ENCODE measurements at places on chromosomes 6 and 20.

DNA sequence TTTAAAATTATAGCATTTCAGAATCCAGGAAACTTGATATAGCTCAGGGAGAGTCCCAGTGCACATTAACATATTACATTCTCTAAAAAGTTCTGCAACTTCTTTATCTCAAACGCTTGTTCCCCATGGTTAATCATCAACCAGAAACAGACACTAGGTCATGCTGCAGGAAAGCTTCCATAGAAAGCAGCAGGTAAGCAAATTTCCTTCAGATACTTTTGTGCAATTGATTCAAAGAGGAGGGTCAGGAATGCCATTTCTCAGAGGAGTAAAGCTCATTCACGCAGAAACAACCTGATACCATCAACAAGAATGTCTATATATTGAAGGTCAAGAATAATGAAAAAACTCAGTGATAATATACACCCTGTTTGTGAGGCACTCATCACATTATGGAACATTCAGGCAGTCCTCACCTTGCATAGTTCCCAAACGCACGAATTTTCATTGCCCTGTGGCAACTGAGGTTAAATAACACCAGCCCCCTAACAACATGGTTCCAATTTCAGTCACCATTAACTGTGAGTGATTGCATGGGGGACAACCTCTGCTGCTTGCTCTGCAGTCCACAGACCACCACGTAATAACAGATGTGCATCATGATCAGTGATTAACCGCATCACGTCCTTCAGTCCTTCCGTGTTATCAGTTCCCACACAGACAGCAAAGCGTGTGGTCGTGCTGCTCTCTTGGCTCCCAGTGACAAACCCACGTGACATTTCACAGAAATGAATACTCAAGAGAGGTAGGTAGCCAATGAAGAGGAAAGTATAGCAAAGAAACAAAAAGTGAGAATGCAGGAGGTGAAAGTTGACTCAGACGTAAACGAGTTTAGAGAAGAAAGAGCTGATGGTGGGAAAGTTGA is 95.7 kb downstream of the LY86 start:
- peak; percentile 39 for DNase-seq

DNA sequence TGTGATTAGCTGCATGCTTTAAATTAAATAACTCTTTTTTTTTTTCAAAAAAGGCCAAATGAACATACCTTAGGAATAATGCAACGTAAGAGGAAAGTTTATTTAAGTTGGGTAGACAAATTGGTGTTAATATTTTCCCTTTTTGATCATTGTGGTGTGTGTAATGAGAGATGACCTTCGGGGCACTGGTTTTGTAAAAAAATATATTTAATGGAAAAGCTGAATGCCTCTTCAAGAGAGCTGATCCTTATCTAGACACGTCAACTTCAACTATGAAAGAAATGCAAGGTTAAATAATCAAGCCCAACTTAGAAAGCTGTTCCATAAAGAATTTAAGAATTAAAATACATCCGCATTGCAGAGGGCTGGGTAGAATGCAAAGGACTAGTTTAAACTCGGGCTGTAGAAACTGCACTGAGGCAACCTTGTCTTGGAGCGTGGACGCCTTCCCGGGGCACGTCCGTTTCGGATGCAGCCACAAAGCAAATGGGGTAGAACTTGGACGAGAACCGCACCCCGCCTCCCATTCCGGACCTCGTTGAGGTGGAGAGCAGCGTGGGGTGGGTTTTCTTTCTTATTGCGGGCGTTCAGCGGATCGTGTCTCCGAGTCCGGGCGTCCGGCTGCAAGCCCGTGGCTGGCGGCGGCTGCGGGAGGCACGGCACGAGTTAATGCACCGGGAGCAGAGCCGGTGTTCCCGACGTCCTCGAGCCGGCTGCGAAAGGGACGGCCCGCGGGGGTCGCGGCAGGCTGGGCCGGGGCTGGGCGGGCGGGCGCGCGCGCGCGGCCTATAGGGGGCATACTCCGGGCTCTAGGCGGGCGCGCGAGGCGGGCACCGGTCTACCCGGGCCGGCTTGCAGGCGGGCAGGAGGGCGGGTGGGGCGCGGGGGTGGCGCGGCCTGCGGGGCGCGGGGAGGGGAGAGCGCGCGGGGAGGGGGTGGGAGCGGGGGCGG is 1.9 kb downstream of the JARID2 start:
- DNase-seq, result peak; percentile 77

DNA sequence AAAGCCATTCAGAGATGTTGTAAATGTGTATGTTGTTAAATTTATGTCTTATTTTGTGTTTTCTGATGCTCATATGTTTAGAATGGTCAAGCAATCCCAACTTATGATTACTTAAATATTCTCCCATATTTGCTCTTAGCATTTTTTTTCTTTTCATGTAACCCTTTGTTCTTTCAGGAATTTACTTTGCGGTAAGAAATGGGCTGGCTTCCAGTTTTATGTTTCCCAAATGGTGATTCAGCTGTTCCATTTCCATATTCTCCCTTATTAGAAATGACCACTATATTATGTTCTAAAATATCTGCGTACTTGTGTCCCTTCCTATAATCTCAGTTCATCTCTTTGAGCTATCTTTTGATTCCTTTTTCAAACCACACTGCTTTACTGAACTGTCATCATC is 113.7 kb downstream of the CDH26 start:
- no peak for DNase-seq

- DNase-seq, result no peak
These were observed 42.8 kb downstream of the HEBP2 start for GRCh38 chr6:138446821-138447220.

DNA sequence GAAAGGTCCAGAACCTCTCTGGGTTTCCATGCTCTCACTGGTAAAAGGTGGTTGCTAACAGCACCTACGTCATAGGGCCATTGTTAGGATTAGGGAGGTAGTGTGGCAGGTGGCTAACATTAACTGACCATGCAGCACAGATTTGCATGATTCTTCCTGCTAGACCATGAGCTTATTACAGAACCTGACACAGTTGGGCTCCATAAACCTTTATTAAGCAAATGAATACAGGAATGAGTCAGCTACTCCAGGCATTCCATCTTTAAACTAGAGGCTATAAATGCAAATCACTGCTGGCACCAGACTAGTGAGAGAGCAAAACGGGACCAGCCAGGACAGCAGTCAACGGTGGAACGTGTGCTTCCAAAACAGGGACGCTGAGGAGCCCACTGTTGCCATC is 440.1 kb downstream of the PTPRT start:
- DNase-seq, result no peak

DNA sequence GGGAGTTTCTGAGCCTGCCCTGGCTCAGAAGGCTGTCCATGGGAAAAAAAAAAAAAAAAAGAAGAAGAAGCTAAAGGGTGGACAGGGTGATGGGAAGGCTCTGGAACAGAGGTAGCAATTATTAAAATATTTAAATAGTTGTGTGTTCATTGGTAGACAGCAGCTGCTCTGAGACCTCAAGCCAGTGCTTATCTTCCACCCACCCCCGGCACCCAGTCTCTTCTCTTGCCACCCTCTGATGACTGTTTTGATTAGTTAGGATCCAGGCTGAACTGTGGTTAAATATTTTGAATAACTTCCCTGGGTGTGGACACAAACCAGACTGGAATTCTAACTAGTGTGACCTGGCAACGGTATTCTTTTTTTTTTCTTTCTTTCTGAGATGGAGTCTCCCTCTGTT is 16.9 kb upstream of the SRSF3 start:
- DNase-seq, result no peak

DNA sequence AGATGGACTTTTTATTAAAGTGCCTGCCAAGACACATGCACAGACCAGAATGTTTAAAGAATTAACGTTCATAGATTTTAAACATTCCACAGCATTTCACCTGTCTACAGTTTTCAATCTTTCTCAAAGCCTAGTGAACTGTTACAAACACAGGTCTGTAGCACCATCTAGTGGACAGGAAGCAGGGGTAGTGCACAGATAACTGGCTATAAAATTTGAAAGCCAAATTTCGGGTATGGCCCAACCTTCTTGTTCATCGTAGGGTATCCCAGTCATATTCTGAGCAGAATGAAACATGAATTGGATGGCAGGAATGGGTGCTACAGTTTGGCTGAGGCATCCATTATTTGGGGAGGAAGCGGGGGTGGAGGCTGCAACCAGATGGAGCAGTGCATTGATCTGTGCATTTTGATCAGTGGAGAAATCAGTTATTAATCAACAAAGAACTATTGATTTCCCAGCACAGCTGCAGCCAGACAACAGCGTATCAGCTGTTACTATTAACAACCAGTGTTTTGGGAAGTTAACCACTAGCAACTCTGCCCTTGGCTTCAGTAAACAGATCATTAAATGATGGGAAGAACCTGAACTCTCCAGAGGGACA is 56.1 kb upstream of the B3GAT2 start:
- DNase-seq, result peak; percentile 64

GRCh38 chr6:157152556-157152955 is 170.8 kb downstream of the TMEM242 start:
- no peak for DNase-seq

- DNase-seq, result no peak
These were observed 81.2 kb upstream of the MAN1A1 start for GRCh38 chr6:119430805-119431204.

DNA sequence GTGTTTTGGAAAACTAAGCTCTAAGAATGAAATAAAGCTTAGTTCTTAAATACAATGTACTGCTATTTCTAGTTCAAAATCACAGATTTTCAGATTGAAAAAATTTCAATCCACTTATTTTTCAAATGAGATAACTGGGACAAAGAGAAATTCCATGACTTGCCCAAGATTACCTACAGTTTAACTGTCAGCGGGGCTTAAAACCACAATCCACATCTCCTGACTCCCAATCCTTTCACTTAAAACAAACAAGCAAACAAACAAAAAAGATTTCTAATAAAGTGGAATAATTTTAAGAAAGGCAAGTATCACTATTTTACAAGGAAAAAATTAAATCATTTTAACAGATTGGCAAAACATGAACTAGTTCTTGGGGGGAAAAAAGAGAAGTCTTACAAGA is 4.2 kb downstream of the PHIP start:
- no peak for DNase-seq

DNA sequence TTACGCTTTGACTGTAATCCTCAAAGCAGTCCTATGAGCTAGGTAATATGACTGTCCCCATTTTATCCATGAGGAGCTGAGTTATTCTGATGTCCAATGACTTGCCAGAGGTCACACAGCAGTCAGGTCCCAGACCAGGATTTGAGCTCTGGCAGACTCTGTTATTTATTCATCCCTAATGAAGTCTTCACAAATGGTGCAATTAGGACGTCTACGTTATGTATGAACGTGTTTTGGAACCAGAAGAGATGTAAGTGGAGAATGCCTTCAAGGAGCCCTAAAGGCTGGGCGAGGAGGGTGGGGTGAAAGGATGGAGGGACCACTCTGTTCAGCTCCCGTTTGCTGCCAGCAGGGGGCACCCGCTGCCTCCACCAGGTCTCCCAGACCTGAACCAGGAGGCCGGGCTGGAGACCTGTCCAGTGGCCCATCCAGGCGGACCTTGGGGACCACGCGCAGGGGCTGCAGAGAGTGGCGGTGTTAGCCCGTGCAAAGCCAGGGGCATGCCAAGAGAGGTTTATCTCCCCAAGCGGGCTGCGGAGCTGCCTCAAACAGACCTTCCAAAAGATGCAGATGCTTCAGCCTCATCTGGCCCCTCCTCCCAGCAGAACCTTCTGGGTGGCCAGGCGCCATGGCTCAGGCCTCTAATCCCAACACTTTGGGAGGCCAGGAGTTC is 15.2 kb upstream of the ZNF335 start:
- DNase-seq, result peak; percentile 82

- no peak for DNase-seq
These were observed 354.3 kb downstream of the COL12A1 start for GRCh38 chr6:74851596-74851995.

DNA sequence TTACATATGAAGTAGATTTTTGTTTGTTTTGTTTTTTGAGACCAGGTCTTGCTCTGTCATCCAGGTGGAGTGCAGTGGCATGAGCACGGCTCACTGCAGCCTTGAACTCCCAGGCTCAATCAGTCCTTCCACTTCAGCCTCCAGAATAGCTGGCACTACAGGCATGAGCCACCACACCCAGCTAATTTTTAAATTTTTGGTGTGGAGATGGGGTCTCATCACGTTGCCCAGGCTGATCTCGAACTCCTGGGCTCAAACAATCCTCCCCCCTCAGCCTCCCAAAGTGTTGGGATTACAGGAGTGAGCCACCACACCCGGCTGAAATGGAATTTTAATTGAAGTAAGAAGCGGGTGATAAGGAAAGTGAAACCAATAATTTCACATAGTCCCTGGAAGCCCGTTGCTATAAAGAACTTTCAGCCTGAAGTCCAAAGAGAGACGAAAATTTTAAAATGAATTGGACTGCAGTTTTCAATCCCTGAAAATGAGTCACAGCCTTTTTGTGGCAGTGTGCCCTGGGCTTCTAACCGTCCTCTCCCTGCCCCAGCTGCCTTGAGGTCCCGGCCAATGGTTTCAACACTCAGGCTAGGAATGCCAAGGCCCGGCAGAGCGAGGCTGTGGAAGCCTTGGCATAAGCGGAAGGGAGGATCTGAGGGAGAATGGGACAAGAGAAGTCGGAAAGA is 757 bp downstream of the RAET1E start:
- DNase-seq, result no peak

DNA sequence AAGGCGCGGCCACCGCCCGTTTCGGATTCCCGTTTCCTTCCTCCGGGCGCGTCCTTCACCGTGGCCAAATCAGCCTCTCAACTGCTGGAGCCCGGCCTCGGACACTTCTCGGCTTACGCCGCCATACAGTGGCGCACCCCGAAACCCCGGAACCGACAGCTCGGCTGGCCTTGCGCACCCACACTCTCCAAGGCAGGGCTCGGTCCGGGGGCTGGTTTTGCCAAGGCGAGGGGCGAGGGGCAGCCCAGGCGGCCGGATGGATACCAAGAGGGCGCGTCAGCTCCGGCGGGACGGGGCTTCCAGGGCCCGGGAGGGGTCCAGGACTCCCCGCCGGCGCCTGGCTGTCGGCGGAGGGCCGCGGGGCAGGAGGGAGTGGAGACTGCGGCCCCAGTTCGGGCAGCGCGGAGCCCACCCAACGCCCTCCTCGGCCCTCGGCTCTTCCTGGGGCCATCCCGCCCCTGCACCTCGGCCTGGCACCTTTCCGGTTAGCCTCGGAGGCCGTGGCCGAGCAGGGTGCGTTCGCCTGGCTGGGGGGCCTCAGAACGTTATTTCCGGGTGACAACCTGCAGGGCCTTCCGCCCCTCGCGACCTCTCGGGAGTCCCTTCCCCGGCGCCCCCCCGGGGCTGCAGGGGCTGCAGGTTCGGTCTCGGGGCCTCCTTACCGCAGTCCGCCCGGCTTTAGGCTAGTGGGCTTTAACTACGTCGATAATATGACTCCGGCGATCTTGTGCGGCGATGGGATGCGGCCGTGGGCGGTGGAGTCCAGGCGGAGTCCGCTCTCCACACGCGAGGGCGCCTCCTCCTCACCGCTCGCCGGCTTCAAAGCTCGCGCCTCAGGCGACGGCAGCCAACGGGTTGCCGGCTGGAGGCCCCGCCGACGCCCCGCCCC is 697 bp upstream of the CEP43 start:
- no peak for DNase-seq

DNA sequence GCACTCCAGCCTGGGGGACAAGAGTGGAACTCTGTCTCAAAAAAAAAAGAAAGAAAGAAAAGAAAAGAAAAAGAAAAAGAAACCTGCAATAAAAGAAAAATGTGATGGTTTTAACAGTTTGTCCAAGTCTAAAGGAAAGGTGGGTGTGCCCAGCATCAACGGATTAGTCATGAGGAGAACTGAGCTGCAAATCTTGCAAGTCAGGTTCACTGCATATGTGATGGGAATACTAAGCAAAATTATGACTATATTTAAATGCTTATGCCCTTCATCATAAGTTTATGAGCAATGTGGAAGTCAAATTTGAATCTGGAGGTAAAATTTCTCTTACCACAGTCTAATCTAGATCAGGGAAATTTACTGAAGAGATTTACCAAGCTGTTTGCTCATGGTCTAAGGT is 13.1 kb upstream of the CDK19 start:
- no peak for DNase-seq
